ENCODE measurements at places on chromosomes 1 and 21.

DNA sequence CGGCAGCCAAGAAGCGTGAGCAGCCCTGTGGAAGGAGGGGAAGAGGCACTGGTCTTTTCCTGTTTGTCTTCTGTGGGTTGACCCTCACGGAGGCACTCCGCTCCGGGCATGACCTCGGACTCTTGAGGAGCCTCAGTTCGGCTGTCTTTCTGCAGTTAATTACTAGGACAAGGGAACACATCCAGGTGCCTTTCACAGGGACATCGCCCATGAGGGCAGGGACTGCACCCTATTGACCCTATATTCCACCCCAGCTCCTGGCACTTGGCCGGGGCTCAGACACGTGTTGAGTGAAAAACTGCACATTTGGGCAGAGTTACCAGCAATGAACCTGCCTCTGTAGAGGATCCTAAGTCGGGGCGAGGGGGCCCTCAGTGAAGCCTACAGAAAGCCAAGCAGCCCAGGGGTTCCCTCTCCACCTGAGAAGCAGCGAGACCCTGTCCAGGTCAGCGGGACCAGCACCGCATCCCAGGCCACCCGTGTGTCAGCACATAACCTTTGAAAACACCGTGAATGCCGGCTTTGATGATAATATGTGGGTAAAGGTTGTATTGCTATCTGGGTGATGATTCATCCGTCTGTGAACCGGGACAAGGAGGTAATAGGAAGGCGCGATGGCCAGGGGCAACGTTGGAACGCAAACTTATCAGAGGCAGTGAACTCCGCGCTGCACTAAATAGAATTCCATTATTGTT, 161.4 kb upstream of the ARHGEF16 start:
- no peak for DNase-seq

- DNase-seq: no peak
Observed at GRCh38 chr1:172915271-172915670, 135.5 kb downstream of the TNFSF18 start.

DNA sequence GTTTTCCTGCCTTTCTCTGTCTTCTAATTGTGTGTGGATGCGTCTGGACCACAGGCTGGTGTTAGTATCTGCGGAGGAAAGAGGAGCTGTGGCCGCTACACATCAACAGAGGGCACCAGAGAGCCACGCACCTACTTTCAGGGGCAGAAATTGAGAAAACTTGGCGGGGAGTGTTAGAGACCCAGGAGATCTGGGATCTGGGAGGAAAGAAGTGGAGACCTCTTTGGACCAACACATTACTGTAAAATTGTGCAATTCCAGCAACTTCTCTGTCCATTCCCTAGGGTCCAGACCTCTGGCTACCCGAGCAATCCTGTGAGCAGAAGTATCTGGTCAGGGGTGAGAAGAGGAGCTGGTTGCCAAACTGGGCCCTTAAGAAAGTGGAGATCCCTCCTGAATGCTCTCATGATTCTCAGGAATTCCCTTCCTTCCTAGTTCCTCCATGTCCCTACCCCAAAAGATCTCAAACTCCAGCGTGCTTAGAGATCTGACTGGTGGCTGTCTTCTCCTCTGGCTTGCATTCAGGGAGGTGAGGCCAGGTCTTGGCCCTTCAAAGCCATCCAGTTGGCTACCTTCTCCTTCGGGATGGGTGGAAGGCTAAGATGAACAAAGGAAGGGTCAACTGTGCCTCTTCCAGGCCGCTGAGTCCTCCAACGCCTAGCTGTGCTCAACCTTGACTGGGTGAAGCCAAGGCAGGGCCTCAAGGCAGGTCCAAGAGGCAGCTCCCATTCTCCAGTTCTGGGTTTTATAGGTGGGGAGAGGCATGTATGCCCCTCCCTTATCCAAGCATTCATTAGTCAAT, 1.2 kb upstream of the KIRREL1 start:
- DNase-seq: no peak

GRCh38 chr1:152022474-152022873, 14.3 kb downstream of the S100A11 start:
- DNase-seq: no peak

GRCh38 chr21:15722591-15723324, 7.0 kb upstream of the USP25 start:
- DNase-seq: no peak

- no peak for DNase-seq
Observed at GRCh38 chr1:6612641-6613360, 730 bp upstream of the PHF13 start.

DNA sequence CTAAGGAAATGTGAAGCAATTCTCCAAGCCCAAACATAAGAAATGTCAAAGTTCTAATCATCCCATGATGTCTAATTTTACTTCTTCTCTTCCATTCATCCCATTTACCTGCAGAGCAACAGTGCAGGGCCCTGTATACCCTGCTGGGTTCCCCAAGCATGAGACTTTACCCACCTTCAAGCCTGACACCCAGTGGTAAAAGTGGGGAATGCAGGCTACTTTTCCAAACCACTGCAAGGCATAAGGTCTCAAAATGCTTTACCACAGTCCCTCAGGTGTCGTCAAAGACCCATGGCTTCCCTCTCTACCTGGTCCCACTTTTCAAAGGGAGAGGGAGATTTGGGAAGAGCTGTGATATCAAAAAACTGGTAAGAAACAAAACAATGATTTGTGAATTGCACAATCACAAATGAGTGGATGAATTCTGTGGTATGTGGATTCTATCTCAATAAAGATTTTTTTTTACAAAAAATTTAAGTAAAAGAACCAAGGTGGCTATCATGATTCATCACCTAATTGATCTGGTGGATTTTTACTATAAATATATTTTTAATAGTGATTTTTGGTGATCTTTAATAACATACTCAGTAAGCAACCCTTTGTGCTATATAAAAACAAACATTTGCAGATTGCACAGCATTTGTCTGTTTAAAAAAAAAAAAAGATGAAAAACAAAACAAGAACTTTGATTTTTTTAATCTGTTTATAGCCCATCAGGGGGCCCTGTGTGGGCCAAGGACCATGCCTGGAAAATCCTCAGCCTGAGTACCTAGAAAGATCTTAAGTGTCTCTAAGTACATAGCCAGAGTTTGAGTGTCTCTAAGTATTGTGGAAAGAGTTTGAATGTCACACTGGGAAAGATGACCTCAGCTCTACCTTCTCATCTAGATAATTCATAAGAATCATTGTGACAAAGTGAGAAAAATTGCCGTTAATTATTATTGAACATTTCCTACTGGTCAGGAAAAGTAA, 73.1 kb upstream of the GJB5 start:
- DNase-seq: no peak

- no peak for DNase-seq
Observed at GRCh38 chr1:226655251-226656163, 83.6 kb downstream of the ITPKB start.

DNA sequence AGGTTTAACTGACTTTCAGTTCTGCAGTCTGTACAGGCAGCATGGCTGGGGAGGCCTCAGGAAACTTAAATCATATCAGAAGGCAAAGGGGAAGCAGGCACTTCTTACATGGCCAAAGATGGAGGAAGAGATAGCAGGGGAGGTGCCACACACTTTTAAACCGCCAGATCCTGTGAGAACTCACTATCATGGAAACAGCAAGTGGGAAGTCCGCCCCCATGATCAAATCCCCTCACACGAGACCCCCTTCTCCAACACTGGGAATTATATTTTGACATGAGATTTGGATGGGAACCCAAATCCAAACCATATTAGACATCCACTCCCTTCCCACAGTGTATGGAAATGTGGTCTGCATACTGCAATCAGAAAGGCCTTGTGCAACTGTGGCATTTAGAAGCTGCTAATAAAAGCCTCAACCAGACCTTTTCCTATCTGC, 148.2 kb downstream of the FCRL5 start:
- DNase-seq: no peak

- DNase-seq: no peak
Observed at GRCh38 chr1:227765261-227766014, 30.2 kb downstream of the SNAP47 start.
